ENCODE measurements at places on chromosomes 4 and X. TPM values are rescaled to one million over a fixed set of nuclear protein-coding genes. Genes with fewer than 3 reads are reported as not detected.

DNA sequence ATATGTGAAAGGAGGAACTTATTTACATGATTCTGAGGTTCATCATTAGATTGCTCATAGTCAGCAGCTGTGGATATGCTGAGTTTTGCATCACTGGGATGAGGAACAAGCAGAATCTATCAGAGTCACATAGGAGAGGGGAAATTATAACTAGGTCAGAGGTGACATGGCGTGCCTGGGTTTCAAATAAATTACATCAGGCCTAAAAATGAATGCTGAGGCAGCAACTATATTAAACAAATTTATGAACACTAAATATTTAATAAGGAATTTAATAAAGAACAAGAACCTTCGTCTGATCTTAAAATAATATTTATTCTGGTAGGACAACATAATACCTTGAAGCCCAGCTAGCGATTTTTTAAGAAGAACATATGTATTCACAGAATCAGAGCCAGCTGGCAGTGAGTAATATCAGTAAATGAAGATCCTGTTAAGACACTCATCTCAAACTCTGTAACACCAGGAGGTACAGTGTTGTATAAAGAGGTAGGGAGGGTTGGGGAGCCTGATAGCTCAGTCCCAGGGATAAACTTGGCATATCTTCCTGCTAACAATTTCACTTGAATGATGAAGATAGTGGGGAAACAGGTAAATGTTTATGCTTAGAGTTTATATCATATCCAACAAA, 60.9 kb upstream of the HS3ST1 start:
- no peaks in the 10 kb centered on the region for H3K36me3 ChIP-seq
- no peak for DNase-seq
- H3K4me1 ChIP-seq, result no peaks in the 10 kb centered on the region
- H3K4me3 ChIP-seq, result no peak overlapping the region

DNA sequence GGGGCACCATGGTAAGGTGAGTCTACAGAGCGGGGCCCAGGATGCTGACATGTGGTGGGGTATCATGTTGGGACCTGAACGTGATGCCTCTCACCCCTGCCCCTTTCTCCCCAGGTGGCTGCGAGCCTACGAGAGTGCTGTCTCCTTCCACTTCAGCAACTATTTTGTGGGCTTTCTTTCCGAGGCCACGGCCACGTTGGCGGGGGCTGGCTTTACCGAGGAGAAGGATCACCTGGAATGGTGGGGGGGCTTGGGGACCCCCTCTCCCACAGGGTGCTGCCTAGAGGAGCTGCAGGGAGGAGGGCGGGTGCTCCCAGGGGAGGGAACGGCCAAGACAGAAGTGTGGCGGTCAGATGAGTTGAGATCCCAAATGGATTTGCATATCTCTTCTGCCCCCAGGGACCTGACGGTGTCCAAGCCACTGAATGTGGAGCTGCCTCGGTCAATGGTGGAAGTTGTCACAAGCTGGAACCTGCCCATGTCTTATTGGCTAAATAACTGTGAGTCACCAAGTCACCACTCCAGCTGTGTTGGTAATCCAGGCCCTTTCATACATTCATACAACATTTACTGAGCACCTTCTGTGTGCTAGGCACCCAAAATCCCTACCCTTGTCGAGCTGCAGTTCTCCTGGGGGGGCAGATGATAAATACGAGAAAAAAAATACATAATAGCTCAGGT, 5.5 kb downstream of the PORCN start:
- no peaks in the 10 kb centered on the region for H3K4me1 ChIP-seq
- DNase-seq, result no peak
- H3K27ac ChIP-seq, result no peak overlapping the region
- H3K27me3 ChIP-seq, result no peaks in the 10 kb centered on the region
- H3K4me3 ChIP-seq, result no peak overlapping the region

DNA sequence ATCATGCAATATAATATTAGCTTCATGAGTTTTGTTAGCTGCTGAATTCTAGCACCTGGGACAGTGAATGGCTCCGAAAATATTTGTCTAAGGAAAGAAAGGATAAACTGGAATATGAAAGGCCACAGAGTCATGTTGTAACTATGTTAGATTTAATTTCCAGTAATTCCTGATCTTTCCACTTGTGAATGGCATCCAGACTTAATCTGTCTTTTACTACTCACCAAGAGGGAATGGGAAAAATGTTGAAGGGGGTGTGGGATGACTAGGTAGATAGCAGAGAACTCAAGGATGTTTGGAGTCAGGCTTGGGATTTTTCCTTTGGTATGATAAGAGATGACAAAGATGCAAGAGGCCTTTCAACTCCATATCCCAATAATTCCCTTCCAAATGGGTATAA, 9.4 kb downstream of the ADH6 start:
- H3K27me3 ChIP-seq, result no peaks in the 10 kb centered on the region
- no peak for DNase-seq
- no peaks in the 10 kb centered on the region for H3K4me1 ChIP-seq

DNA sequence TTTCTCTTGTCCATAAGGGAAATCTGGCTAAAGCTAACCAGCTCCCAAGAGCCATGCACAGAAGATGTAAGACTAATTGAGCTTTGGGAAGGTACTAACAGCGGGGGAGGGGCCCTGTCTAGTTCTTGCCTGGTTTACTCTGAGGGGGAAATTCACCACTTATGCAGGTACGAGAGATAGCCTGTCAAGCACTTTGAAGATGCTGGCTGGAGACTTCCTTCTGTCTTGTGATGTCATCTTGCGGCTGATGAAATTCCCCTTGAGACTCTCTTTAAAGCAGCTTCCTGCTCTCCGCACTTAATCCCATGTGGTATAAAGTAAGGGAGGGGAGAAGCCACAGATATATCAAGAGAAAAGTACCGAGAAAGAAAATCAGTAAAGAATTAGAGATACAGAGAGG, 345.3 kb downstream of the MAPK10 start:
- no peak overlapping the region for H3K27ac ChIP-seq
- no peaks in the 10 kb centered on the region for H3K4me1 ChIP-seq
- no peaks in the 10 kb centered on the region for H3K27me3 ChIP-seq
- DNase-seq, result no peak

GRCh38 chr4:29046781-29047180, 1673.4 kb upstream of the PCDH7 start:
- H3K27ac ChIP-seq, result no peak overlapping the region
- no peak overlapping the region for H3K4me3 ChIP-seq
- no peaks in the 10 kb centered on the region for H3K36me3 ChIP-seq
- no peak for DNase-seq
- no peaks in the 10 kb centered on the region for H3K4me1 ChIP-seq

GRCh38 chrX:7261672-7262332, 113.8 kb upstream of the PUDP start:
- no peak for DNase-seq
- no peaks in the 10 kb centered on the region for H3K27me3 ChIP-seq
- H3K4me1 ChIP-seq, result no peaks in the 10 kb centered on the region

- no peaks in the 10 kb centered on the region for H3K4me1 ChIP-seq
- no peak overlapping the region for H3K27ac ChIP-seq
- H3K4me3 ChIP-seq, result no peak overlapping the region
- H3K36me3 ChIP-seq, result no peaks in the 10 kb centered on the region
- DNase-seq, result no peak
- H3K27me3 ChIP-seq, result no peaks in the 10 kb centered on the region
Measured at GRCh38 chr4:100582146-100582545, 64.3 kb upstream of the EMCN start.

Gene ASB9
- 2.2 TPM for total RNA-seq

GRCh38 chrX:153948002-153948466, 3.6 kb upstream of the RENBP start:
- DNase-seq, result no peak
- no peak overlapping the region for H3K27ac ChIP-seq
- H3K27me3 ChIP-seq, result no peaks in the 10 kb centered on the region
- H3K36me3 ChIP-seq, result no peaks in the 10 kb centered on the region

DNA sequence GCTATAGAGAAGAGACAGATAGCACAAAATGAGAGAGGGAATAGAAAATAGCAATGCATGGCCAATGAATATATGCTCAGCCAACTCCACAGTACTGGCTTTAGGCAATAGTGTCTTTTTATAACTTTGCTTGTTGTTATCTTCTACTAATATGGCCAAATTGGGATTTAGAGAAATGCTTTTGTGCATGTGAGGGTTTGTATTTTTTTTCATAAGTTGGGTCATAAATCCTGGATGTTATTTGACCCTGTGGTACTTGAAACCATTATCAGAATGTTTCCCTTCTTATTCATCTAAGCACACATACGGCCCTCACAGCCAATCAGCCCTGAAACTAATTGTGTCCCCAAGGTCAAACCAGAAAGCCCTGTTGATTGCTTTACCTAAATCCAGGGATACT, 35.2 kb upstream of the LPAR4 start:
- no peak overlapping the region for H3K27ac ChIP-seq
- H3K4me1 ChIP-seq, result no peaks in the 10 kb centered on the region
- H3K4me3 ChIP-seq, result no peak overlapping the region
- peaks cover 23% of the 10 kb centered on the region for H3K27me3 ChIP-seq
- no peak for DNase-seq

- no peaks in the 10 kb centered on the region for H3K4me1 ChIP-seq
- no peak overlapping the region for H3K4me3 ChIP-seq
- no peaks in the 10 kb centered on the region for H3K36me3 ChIP-seq
- no peak for DNase-seq
Measured at GRCh38 chr4:146273204-146273901, 59.0 kb downstream of the REELD1 start.

Gene IQCM
- not detected for total RNA-seq

DNA sequence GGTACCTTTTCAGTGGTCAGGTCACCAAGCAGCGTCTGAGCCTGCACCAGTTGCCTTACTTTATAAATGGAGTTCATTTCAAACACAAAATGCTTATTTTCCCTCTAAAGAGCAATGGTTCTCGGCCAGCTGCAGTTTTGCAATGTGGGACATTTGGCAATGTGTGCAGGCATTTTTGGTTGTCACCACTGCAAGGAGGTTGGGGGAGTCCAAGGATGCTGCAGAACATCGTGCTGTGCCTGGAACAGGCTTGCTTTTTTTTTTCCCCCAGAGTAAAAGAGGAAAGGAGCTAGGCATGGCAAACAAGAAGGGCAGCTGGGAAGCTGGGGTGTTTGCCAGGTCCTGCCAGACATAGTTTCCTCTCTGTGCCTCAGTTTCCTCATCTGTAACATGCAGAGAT, 115.6 kb downstream of the GPR143 start:
- no peak for DNase-seq
- no peak overlapping the region for H3K4me3 ChIP-seq
- no peaks in the 10 kb centered on the region for H3K36me3 ChIP-seq
- H3K27me3 ChIP-seq, result peaks cover 11% of the 10 kb centered on the region

DNA sequence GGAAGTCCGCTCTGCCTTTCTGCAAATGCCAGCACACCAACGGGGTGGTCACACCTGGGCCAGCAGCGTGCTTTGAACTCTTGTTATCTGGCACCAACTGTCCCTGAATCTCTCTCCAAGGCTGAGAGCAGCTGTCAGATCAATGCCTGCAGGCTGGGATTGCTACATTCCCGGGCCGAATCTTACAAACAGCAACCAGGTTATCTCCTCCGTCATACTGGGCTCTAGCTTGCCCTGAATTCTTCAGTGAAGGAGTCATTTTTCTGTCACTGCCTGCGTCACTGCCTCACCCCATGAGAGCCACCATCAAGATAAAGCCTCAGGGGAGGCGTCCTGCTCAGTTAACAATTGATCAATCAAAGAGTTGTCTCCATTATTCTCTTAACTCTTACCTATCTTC, 329.4 kb upstream of the PPARGC1A start:
- no peaks in the 10 kb centered on the region for H3K27me3 ChIP-seq
- no peak overlapping the region for H3K27ac ChIP-seq
- no peak for DNase-seq
- no peaks in the 10 kb centered on the region for H3K36me3 ChIP-seq

- DNase-seq, result no peak
- peaks cover 7% of the 10 kb centered on the region for H3K4me1 ChIP-seq
- no peaks in the 10 kb centered on the region for H3K36me3 ChIP-seq
Measured at GRCh38 chr4:105989485-105990242, 94.4 kb downstream of the NPNT start.

DNA sequence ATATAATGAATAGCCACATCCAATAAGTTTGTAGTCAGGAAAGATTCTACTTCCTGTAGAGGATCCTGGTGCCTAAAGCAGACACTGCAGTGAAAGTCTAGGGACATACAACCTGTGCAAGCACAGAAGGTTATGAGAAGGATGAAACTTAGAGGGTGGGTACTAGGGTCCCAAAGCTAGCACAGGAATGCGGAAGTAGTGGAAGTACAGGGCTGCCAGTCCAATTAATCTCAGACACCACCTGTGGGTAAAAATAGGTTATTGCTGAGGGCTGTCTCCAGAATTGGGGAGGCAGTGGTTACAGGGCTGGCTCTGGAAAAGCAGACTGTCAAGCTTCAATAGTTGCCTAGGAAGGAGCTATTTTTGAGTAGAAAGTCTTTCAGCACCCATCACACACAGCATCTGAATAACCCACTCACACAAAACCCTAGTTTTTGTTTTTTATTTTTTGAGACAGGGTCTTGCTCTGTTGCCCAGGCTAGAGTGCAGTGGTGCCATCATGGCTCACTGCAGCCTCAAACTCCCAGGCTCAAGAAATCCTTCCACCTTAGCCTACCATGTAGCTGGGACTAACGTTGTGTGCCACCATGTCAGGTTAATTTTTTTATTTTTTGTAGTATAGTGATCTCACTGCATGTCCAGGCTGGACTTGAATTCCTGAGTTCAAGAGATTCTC, 50.8 kb upstream of the ELF2 start:
- H3K4me1 ChIP-seq, result no peaks in the 10 kb centered on the region
- H3K36me3 ChIP-seq, result no peaks in the 10 kb centered on the region
- no peak overlapping the region for H3K4me3 ChIP-seq
- H3K27me3 ChIP-seq, result no peaks in the 10 kb centered on the region

DNA sequence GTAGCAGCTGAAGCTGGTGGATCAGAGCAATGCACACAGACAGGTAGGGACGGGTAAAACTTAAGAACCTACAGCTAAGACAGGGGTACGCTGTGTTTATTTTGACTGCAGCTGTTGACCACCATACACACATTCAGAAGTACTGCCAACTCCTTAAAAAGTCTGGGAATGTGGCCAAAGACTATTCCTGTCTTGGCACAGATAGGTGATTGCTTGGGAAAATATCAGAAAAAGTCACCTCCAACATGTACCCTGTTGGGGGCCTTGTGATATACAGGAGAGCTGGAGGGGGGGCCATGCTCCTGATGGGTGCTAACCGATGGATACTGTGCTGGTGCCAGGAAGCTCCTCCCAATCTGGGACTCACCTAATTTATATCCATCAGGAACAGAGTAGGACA, 121.2 kb downstream of the VCX2 start:
- no peak overlapping the region for H3K27ac ChIP-seq
- H3K4me3 ChIP-seq, result no peak overlapping the region
- peaks cover 4% of the 10 kb centered on the region for H3K36me3 ChIP-seq

DNA sequence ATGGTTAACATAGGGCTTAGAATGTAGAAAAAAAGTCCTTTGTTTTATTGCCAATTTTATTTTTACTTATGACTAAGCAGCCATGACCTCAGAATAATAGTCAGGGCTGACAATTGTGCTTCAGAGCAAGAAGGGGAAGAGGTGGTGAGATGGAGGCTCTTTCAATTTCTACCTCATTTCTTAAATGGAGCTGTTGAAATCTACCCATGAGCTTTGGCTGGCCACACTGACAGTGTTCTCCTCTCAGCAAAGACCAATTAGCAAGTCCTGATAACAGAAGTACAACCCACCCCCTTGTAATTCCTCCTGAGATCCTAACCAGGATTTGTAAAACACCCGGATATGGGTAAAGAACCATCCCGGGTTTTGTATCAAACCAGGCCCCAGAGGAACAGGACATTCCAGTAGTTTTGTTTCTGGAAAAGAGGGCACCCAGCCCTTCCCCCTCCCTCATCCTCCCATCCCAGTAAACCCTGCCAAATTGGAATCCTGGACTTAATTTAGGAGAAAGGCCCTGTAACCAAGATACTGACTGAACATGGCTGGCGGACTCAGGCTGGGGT, at the start of gene HEPH:
Gene HEPH, plus strand, starts transcription at position 399 of the 563 bp plus-strand sequence. CDS start 6,324 bp downstream, outside the sequence.
- DNase-seq, result no peak
- no peaks in the 10 kb centered on the region for H3K27me3 ChIP-seq
- no peaks in the 10 kb centered on the region for H3K36me3 ChIP-seq
